ENCODE measurements at places on chromosomes 7 and 10.

DNA sequence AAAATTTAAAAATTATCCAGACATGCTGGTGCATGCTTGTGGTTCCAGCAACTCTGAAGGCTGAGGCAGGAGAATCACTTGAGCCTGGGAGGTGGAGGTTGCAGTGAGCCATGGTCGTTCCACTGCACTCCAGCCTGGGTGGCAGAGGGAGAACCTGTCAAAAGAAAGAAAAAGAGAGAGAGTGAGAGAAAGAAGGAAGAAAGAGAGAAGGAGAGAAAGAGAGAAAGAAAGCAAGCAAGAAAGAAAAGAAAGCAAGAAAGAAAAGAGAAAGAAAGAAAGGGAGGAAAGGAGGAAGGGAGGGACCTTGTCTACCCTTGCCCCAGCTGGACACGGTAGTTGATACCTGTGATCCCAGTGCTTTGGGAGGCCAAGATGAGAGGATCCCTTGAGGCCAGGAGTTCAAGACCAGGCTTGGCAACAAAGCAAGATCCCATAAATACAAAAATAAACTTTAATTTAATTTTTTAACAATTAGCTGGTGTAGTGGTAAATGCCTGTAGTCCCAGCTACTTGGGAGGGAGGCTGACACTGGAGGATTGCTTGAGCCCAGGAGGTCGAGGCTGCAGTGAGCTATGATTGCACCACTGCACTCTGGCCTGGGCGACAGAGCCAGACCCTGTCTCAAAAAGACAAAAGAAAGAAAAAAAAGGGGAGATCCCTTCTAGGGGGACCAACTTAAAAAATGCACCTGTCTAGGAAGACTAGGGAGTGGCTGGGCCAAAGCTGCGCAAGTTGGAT, 9.2 kb downstream of the NYAP1 start:
- no peak for DNase-seq

DNA sequence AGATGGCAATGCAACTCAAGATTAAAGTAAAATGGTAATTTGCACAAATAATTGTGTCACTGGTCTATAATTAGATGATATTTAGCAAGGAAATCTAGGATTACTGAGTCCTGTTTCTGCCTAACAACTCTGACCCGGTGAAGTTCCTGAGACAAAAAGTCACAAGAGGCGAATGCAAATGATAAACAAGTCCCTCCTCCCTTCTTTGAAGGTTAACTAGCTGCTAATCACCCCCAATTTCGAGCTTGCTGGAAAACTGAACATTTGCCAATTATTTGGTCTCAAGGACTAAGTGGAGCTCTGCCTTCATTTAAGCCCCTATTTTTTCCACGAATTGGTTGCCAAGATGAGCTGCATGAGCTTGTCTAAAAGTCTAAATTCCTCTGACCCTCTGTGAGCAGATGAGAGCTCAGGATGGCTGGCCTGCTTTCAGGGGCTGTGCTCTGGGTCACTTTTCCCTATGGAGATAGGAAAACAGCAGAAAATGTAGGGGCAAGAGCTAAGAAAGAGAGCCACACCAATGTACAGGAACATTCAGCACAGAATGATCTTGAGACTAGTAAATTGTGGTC, 127.3 kb downstream of the MBL2 start:
- DNase-seq, result no peak

- DNase-seq, result peak; percentile 56
Observed at GRCh38 chr7:5382281-5382892, 41.2 kb downstream of the TNRC18 start.

- no peak for DNase-seq
Observed at GRCh38 chr7:63008366-63008765, 990.3 kb upstream of the ZNF722 start.

GRCh38 chr7:151677581-151678226, 158.0 kb upstream of the RHEB start:
- no peak for DNase-seq

DNA sequence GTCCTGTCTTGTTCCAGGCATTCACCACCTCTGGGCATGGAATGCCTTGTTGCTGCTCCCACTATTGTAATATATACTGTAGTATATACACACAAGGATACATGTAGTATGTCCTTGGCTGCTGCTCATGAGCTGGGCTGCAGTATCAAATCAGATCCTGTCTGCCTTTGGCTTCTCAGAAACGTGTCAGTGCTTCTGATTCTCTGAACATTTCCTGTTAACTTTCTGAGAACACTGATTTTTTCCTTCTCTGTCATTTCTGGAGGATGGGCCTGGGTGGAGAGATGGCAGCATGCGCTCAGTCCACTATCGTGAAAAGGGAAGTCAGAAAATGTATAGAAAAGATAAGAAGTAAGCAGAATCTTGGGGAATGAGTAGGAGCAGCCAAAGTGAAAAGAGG, 12.2 kb downstream of the SFTPA2 start:
- DNase-seq, result no peak

- no peak for DNase-seq
Observed at GRCh38 chr7:139691253-139691781, 86.5 kb downstream of the HIPK2 start.

DNA sequence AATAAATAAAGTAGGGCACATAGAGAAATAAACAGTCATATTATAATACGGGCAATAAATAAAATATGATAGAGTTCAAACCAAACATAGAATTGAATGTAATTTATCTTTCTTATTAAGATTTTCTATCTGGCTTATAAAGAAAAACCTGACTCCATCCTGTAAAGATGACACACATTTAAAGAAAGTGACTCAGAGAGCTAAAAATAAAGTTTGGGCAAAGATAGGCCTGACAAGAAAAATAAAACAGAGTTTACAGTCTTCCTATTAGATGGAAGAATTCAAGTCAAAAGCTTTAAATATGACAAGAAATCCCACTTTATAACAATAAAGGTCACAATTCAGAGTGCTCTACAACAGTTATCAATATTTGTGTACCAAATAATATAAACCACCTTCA, 580.6 kb downstream of the PHTF2 start:
- no peak for DNase-seq

DNA sequence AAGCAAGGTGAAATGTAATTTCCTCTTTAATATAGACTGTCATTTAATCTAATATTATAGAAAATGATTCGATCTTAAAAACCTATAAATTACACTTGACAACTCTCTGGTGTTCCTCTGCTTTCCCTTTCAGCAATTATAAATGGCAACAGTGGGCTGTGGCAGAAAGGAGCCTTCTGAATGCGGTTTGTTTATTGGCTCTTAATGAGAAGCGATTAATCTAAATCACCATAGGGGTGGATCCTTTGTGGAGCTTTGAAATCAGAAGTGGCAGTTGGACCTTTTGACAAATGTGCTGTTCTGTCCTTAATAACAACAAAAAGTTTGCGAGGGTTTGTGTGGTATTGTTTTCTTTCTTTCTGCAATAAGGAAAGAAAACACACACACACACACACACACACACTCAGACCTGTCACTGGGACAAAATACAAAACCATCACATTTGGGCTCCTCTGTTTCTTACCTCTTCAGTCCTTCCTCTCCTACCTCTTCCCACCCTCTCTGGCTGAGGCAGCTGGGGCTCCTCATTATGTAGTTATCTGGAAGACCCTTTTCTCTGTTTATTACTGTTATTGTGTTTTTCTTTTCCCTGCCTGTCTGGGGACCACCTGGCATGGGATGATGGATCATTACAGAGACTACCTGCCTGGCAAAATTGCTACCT, 316.2 kb downstream of the SORCS3 start:
- no peak for DNase-seq

DNA sequence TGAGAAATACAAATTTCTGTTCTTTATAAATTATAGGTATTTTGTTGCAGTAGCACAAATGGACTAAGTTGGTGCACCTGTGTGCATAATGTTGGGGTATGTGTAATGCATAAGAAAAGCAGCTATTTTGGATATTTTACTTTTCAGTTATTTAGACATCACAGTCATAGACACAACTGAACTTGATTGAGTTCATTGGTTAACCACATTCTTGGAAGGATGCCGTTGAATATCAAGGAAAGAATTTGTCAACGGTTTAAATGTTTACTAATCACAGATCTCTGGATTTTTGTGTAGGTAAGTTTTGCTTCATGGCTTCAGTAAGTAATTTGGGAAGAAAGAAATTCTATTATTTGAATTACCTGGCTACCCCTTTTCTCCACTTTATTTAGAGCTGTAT, 4.1 kb downstream of the OTUD1 start:
- no peak for DNase-seq

DNA sequence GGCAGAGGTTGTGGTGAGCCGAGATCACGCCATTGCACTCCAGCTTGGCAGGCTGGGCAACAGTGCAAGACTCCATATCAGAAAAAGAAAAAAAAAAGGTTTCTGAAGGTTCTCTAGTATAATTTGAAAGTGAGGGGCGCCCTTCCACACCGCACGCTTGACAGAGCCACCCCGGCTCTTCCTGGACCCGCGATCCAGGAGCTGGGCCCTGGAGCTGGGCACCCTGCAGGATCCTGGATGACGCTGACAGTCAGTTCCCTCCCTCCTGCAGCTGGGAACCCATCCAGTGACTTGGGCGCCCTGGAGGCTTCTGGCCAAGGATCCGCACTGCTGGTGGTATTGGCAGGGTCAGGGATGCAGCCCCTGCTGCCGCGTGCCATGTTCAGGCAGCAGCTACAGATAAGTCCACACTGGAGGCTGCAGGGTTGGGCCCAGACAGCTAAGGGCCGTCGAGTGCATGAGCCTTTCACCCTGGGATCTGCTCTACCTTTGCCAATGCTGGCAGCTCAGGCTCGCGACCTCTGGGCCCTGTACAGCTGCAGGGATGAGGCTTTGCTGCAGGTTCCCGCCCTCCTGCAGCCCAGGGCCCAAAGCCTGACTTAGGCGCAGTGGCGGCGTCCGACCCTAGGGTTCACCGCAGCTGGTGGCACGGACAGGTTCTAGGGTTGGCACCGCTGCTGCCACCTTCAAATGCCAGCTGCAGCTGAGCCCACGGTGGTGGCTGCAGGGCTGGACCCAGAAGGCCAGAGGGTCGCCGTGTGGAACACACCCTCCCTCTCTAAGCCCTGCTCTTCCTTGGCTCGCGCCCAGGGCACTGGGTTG, 110.2 kb downstream of the OR13A1 start:
- no peak for DNase-seq

GRCh38 chr10:22651276-22651980, 63.0 kb downstream of the PIP4K2A start:
- DNase-seq, result no peak

DNA sequence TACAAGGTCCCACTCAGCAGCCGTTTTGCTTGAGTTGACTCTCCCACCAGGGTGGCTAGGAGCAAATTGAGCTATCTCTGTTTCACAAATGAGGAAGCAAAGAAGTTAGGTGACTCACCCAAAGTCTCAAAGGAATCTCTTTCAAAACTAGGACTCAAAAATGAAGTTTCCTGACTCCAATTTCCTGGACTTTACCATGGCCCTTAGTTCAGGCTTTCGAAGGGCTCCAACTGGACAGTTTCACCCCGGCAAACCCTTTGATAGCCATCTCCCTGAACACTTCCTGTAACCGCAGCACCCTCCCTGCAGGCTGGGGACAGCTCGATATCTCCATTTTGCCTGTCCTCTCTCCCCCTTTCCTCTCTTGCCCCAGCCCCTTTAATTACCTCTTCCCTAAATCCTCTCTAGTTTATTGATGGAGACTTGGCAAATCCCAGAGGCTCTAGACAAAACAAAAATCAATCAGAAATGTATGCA, 4.7 kb upstream of the AFAP1L2 start:
- no peak for DNase-seq

DNA sequence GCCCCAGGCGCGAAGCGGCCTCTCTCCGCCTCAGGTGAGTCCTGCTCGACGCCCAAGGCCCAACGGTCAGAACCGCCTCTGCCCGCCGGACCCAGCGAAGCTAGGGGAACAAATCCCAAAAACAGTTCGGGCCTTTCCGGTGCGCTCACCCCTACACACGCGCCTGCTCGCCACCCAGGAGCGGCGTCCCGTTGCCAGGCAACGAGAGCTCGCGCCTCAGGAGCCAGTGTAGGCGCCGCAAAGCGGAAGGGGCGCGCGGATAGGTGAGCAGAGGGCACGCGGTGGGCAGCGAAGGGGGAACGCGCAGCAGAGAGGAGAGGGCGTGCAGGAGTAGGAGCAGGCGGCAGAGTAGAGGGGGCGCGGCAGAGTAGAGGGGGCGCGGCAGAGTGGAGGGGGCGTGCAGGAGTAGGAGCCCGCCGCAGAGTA, at the start of the genes DYDC1 and DYDC2:
Gene DYDC1 (minus strand): TSS at position 193 of the 426 bp plus-strand sequence. CDS start 4,154 bp downstream, outside the sequence.
Gene DYDC2 (plus strand): TSS at position 219 of the 426 bp plus-strand sequence. CDS start 5,663 bp downstream, outside the sequence.
- DNase-seq, result peak; percentile 56

DNA sequence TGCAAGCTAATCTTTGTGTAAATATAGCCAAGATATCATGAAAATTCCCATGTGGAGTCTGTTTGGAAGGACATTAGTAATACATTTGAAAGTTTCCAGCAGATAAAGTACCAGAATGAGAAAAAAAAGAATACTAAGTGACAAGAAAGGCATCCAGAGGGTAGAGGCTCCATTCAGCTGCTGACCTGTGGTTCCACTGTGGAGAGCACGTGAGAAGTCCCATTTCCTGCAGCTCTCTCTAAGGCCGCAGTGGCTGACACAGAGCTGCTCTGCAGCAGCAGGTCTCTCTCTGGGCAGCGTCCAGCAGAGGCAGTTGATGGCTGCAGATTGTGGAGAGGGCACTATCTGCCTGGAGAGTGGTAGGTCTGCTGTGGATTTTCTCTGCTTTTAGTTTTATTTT, 100.1 kb upstream of the TMEM72 start:
- no peak for DNase-seq

DNA sequence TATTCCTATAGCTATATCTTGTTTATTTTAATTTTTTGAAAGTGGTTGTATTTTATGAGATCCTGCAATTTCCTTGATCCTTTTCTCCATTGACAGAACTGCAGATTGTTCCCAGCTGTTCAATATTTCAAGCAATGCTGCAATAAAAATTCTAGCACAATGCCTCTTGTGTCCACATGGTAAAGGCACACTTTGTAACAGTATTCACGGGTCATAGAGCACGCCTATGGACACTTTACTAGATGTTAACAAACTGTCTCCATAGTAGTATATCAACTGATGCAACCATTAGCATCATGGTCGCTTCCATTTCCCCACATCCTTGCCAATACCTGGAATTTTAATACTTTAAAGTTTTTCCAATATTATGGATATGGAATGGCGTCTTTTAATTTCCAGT, 123.9 kb upstream of the FZD8 start:
- DNase-seq, result no peak

DNA sequence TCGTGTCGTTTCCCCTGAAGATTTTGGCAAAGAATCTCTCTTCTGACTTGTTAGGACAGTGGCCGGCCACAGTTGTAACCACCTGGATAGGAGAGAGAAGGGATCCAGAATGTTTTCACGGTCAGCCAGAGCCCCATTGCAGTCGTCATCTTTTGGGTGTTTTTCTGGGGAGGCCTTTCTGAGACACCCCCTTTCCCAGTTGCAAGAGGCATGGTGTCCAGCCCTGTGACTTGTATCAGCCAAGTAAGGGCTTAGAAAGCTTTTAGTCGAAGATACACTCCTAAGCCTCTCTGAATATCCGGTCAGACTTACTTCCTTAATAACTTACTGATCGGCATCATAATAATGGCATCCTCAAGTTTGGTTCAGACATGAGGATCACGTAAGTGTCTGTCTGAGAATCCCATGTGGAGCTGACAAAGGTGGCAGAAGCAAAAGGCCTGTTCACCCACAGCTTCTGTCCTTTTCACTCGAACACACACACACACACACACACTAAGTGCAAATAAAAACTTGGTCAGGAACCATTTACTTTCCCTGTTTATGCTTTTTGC, 435.7 kb upstream of the GALNT17 start:
- DNase-seq, result peak; percentile 20

- no peak for DNase-seq
Observed at GRCh38 chr10:70341016-70341415, 41.4 kb downstream of the LRRC20 start.

GRCh38 chr7:50266635-50267386, 37.7 kb upstream of the IKZF1 start:
- DNase-seq, result no peak
